Articular chondrocyte of knee joint (primary cell): ENCODE measurements at places on chromosomes 7 and 10. TPM values are rescaled to one million over a fixed set of nuclear protein-coding genes. Genes with fewer than 3 reads are reported as not detected.

The SPAM1 gene
- total RNA-seq = not detected in 2 replicates

The LOXL4 gene
- total RNA-seq = 13.7 and 32.8 TPM in 2 replicates

The NEUROG3 gene
- total RNA-seq = not detected in 2 replicates

The GRID2IP gene
- total RNA-seq = under 0.01 and 0.11 TPM in 2 replicates

The TMEM139 gene
- total RNA-seq = 0.11 TPM in 1 of 2 replicates, not detected in the other

The OR2A1 gene
- 0.32 and 0.39 TPM in 2 replicates for total RNA-seq

The IGF2BP3 gene
- 0.26 and 0.76 TPM in 2 replicates for total RNA-seq

The NUTM2E gene
- 0.13 TPM in 1 of 2 replicates, not detected in the other for total RNA-seq

The RSPH10B2 gene
- 0.11 TPM in 1 of 2 replicates, not detected in the other for total RNA-seq

The MLXIPL gene
- not detected in 2 replicates for total RNA-seq

The ZNF425 gene
- 7.0 and 7.4 TPM in 2 replicates for total RNA-seq

The TMEM196 gene
- total RNA-seq = 0.11 and 0.13 TPM in 2 replicates

The PRKAR1B gene
- 8.6 and 9.1 TPM in 2 replicates for total RNA-seq

The CRYGN gene
- 0.76 and 0.78 TPM in 2 replicates for total RNA-seq

The GOLGA7B gene
- 0.11 and 0.26 TPM in 2 replicates for total RNA-seq

The GNG11 gene
- total RNA-seq = 11.5 and 15.2 TPM in 2 replicates

The CD36 gene
- total RNA-seq = 0.43 TPM in 1 of 2 replicates, not detected in the other

The ANKRD2 gene
- 0.86 and 1.0 TPM in 2 replicates for total RNA-seq

The CYP2W1 gene
- under 0.01 TPM in 1 of 2 replicates, not detected in the other for total RNA-seq

The OGA gene
- total RNA-seq = 143 and 150 TPM in 2 replicates

The CALHM3 gene
- total RNA-seq = 0.11 TPM in 1 of 2 replicates, not detected in the other

The PIK3CG gene
- 0.11 TPM in 1 of 2 replicates, not detected in the other for total RNA-seq

The USP6NL gene
- 12.9 and 17.2 TPM in 2 replicates for total RNA-seq

The EPHB6 gene
- 0.32 and 0.91 TPM in 2 replicates for total RNA-seq

The ITIH5 gene
- total RNA-seq = 2.5 and 14.4 TPM in 2 replicates

The TMEM176B gene
- not detected in 2 replicates for total RNA-seq

The PNLIPRP1 gene
- total RNA-seq = not detected in 2 replicates

The IFIT1B gene
- total RNA-seq = not detected in 2 replicates

The FBXL13 gene
- 1.6 and 1.8 TPM in 2 replicates for total RNA-seq

The ZNF365 gene
- total RNA-seq = 1.9 and 2.6 TPM in 2 replicates

The CCL26 gene
- 0.65 and 1.2 TPM in 2 replicates for total RNA-seq
